ENCODE measurements at places on chromosomes 7 and 10.
A peak's percentile ranks its signal among the peaks of the same experiment; 100 is the strongest.

DNA sequence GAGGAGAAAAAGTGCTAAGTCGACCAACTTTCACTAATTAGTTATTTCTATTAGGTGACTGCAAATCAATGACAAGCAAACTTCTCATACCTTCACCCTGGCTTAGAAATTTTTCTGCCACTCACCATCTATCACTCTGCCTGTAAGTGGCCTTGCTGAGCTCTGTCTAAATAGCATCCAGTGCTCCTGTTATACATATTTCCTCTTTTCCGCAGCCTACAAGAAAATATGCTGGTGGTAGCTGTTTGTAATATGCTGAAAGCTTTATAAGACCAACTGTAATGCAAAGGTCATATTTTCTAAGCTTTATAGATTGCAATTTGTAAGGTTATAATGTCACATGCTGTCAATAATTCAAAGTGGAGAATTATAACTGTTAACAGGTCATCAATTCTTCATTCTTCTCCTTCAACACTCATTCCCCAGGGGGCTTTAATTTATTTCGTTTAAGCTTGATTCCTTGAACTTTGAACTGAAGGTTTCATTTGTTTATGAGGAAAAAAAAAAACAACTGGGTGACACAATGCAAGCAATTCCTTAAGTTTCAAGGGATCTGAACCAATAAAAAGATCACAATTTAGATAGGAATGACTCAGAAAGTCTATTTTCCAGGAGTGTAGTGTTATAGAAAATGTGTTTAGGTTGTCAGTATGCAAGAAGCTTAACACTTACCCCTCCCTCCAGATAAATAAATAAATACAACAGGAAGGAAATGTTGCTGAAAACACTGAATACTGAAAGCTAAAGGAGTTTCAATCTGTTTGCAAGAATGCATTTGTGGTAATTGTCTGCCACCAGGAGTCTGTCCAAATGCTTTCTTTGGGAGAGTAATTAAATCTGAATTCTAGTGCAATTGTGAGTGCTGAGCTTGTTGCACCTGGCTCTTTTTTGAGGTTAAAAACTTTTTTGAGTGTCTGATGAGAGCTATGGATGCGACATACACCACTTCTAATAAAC lies 183.7 kb downstream of the SORCS1 start:
- DNase-seq, result no peak

GRCh38 chr10:122033224-122033926 lies 44.4 kb downstream of the TACC2 start:
- no peak for DNase-seq

DNA sequence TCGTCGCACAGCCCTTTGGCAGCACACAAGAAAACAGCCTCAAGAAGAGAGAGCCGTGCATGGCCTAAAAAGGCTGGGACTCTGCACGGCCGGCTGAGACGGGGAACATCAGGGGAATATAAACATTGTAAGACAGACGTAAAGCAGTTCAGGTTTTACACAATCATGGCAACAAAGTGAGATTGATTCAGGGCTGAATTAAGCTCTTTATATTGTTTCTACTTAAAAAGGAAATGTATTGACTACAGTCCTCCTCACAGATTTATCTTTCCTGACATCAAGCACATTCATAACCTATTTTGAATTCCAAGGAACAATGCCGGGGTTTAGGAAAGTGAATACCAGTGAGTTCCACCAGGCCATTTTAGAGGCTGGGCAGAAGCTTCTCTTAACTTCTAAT lies 25.2 kb downstream of the SORBS1 start:
- DNase-seq, result no peak

GRCh38 chr7:17408904-17409290 lies 110.4 kb downstream of the AHR start:
- DNase-seq, result peak; percentile 63

DNA sequence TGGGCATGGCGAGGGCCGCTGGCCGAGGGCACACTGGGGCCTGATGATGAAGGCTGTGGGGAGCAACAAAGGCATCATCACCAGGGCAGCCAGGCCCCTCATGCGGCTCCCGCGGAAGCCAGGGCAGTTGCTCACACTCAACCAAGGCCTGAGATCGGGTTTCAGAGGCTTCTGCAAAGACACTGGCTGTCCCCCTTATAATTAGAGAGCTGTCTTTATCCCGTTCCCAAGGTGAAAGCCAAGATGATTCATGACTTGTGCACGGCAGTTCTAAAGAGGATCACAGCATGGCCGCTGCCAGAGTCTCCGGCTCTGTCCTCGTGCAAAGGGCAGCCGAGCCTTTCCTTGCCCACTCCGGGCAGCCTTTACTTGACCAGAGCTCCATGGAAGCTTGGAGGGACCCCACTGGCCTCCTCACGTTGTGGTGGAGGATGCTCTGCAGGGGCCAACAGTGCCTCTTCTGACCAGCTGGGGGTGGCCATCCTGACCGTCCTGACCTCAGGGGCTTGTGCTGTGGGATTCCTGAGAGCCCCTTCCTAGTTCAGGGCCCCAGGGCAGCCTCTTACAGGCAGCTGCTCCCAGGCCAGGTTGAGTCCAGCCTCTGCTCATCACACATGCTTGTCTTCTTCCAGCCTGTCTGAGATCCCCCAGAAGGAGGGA lies 82.3 kb downstream of the PRKAG2 start:
- DNase-seq, result peak; percentile 47

DNA sequence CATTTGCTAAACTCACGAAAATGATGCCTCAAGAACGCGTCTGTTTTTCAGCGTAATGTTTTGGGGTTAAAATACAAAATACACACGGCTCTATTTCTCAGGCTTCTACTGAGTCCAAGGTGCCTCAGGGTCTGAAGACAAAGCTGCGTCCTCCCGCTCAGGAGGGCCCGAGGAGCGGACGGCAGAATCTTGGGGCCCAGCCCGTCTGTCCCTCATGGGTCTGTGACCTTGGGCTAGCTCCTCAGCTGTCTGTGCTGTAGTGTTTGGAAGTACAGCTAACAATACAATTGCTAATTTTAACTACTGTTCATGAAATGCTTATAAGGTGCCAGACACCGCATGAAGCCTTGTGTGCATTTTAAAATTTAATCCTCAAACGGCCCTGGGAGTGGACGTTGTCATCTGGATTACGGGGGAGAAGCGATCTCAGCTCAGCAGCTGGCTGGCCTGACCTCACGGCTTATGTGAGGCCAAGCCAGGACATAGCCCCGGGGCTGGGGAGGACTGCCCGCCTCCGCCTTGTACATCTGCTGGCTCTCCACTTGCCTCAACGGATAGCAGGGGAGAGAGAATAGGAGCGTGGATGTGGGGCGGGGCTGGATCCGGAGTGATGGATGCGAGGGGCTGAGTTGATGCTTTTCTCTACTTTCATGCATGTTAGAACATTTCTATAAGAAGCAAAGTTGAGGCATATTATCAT lies 357.4 kb downstream of the GLRX3 start:
- no peak for DNase-seq

- DNase-seq, result no peak
These were observed 40.1 kb downstream of the RBM28 start for GRCh38 chr7:128303643-128304042.

- peak; percentile 83 for DNase-seq
These were observed 100.7 kb upstream of the WAC start for GRCh38 chr10:28432210-28432676.

- no peak for DNase-seq
These were observed 6.0 kb upstream of the PURB start for GRCh38 chr7:44891372-44891771.

DNA sequence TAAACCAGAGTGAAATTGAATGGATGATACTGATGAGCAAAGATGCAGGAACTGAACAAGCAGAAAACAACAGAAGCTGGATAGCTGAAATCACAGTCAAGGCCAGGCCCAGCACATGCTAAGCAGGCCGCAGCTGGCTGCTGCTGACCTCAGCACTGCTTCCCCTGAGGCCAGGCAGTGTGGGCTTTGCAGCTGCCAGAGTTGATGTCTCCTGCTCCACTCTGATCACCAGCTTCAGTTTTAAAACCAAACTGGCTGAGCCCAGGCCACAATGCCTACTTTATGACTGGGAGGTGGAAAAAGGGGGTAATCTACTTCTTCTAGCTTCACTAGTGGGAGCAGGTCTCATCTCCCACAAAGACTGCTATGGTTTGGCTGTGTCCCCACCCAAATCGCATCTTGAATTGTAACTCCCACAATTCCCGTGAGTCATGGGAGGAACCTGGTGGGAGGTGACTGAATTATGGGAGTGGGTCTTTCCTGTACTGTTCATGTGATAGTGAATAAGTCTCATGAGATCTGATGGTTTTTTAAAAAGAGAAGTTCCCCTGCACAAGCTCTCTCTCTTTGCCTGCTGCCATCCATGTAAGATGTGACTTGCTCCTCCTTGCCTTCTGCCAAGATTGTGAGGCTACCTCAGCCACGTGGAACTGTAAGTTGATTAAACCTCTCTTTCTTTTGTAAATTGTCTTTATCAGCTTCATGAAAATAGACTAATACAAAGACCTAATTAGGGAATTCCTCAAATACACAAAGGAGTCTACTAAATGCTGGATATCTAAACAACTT lies 136.4 kb upstream of the ITGB1 start:
- no peak for DNase-seq

GRCh38 chr10:72035252-72035887 lies 53.0 kb downstream of the SPOCK2 start:
- no peak for DNase-seq

GRCh38 chr7:37482505-37482904 lies 33.8 kb upstream of the ELMO1 start:
- DNase-seq, result no peak

DNA sequence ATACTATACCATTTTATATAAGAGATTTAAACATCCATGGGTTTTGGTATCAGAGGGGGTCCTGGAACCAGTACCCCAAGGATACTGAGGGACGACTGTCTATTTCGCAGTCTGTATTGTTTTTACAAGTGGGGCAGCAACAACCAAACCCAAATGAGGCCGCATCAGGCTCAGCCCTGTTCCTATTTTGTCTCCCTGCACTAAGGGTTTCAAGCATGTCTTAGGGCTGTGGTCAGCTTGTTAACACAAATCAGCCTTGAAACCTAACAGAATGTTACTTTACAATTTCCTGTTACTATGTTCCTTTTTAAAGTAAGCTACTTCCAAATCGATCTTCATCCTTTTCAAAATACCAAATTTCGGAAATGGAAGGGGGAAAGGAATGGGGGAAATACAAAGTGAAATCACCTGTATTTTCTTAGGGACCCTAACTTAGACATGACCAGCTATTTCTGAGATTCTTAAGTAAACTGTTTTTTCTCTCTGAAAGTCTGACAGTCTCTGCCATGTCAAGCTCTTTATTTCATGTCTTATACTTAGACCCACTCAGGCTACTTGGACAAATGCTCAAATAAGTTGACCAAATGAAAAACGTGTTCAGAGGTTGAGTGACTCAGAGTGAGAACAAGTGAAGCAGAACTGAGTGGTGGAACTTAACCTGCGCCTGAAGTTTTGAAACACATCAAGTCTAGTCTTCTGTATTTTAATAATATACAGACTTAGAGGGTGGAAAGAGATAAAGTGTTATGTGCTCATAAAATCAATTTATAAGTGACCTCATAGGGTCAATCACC lies 75.8 kb downstream of the C1GALT1 start:
- no peak for DNase-seq

GRCh38 chr10:75502389-75502788 lies 71.0 kb downstream of the LRMDA start:
- DNase-seq, result no peak

DNA sequence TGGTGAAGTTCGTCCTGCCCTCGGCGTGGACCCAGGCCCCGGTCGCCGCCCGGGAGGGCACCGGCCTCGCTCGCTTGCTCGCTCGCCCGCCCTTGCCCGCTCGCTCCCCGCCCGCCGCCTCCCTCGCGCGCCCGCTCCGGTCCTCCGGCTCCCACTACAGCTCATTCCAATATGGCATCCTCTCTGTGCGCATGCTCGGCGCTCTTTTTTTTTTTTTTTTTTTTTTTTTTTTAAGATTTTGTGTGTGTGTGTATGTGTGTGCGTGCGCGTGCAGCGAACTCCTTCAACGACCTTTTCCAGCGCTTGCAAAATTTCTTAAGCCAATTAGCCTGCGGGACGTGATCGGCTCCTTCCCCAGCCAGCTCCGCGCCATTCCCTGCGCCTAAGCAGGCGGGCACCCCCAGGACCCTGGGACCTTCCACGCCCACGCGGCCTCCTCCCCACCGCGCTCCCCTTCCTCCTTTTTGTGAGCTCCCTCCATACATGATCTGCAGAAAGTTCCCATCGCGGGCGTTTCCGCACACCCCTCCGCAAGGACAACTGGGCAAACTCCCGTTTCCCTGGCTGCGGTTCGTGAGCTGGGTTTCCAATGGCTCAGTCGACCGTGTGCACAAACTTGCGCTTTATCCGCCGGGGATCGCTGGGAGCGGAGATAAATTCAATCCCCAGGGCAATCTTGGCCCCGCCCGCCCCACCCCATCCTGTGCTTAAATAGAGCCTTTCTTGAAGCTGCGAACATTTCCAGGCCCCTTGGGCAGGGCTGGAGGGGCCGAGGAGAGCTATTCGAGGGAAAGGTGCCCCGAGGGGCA lies at the start of gene SFMBT2:
TSS of gene SFMBT2 (minus strand) at position 173 of the 809 bp plus-strand sequence. CDS start 29,136 bp downstream, outside the sequence.
- peak; percentile 77 for DNase-seq

DNA sequence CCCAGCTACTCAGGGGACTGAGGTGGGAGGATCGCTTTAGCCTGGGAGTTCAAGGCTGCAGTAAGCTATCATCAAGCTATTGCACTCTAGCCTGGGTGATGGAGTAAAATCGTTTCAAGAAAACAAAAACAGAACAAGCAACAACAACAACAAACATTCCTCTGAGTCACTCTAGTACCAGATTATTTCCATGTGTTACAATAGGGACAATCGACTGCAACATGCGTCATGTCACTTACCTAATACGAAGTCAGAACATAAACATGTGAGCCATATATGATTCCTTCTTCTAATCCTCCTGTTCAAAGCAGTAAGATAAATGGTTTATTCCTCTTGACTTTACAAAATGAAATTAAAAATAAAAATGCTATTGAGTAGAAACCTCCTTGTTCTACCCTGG lies 57.3 kb downstream of the ZNF438 start:
- DNase-seq, result peak; percentile 40

GRCh38 chr7:12727455-12728191 lies 40.2 kb downstream of the ARL4A start:
- DNase-seq, result peak; percentile 9

- no peak for DNase-seq
These were observed 148.8 kb downstream of the MBL2 start for GRCh38 chr10:52623761-52624160.

DNA sequence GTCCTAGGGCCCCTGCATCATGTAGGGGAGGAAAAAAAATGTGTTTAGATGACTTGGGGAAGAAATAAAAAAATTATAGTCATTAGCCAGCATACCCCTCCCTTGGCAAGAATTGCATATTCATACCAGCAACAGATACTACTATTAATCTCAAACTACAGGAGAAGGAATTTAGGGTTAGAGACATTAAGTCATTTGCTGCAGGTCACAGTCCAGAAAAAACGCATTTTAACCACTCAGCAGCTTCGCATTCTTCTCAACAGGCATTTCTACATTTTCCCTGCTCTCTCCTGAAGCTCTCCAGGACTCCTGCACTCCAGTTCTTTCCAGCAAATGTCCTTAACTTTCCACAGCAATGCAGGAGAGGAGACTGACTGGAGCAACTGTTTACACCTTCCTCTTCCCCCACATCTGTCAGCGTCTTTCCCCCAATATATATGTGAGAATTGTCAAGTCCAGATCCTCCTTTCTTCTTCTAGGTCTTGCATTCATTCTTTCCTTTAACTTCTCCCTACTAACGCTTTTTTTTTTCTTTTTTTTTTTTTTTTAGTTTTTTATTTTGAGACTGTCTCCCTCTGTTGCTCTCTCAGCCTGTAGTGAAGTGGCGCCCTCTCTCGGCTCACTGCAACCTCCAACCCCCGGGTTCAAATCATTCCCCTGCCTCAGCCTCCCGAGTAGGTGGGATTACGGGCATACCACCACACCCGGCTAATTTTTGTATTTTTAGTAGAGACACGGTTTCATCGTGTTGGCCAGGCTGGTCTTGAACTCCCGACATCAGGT lies 35.6 kb downstream of the PRPS1L1 start:
- peak; percentile 9 for DNase-seq
